Cardiac muscle cell (in vitro differentiated cells and primary cell): ENCODE measurements at places on chromosomes 2 and 18. TPM values are rescaled to one million over a fixed set of nuclear protein-coding genes. Genes with fewer than 3 reads are reported as not detected.

TEKT4 gene
- total RNA-seq: not detected in 2 replicates

SERPINB7 gene
- total RNA-seq: not detected in 2 replicates

ITPRIPL1 gene
- total RNA-seq: 1.1 and 1.3 TPM in 2 replicates

ATOH8 gene
- total RNA-seq: 10.6 and 12.6 TPM in 2 replicates

KLF11 gene
- total RNA-seq: 11.0 and 11.9 TPM in 2 replicates

IL36RN gene
- total RNA-seq: not detected in 2 replicates

SP5 gene
- 0.69 and 2.0 TPM in 2 replicates for total RNA-seq

ADRA2B gene
- total RNA-seq: 27.4 and 61.8 TPM in 2 replicates

UGT1A10 gene
- total RNA-seq: not detected in 2 replicates

GPR35 gene
- 0.70 and 5.1 TPM in 2 replicates for total RNA-seq
